ENCODE measurements at places on chromosomes 12 and 14.
A peak's percentile ranks its signal among the peaks of the same experiment; 100 is the strongest.

- no peak for DNase-seq
Observed at GRCh38 chr12:126219654-126220279, 1154.5 kb downstream of the AACS start.

GRCh38 chr12:12563290-12563928 is 746 bp upstream of the DUSP16 start:
- no peak for DNase-seq

- DNase-seq: no peak
Observed at GRCh38 chr12:65619018-65619417, 205.3 kb upstream of the HMGA2 start.

DNA sequence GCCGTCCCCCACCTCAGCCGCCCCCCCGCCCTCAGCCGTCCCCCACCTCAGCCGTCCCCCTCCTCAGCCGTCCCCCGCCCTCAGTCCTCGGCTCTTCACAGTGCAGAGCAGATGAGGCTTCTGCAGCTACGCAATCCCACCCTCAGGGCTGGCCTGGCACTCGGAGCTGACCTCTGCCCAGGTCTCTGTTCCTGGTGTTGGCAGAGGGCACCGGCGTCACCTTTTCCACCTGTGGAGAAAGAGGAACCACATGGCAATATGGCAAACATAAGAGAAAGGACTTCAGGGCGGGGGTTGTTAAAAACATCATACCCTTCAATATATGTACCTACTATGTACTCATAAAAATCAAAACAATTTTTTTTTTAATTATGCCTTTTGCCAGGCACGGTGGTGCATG is 45.8 kb downstream of the MLXIP start:
- DNase-seq: no peak

GRCh38 chr12:113262710-113263109 is 41.4 kb downstream of the TPCN1 start:
- DNase-seq: no peak

GRCh38 chr12:131041216-131041967 is 87.7 kb downstream of the ADGRD1 start:
- no peak for DNase-seq

DNA sequence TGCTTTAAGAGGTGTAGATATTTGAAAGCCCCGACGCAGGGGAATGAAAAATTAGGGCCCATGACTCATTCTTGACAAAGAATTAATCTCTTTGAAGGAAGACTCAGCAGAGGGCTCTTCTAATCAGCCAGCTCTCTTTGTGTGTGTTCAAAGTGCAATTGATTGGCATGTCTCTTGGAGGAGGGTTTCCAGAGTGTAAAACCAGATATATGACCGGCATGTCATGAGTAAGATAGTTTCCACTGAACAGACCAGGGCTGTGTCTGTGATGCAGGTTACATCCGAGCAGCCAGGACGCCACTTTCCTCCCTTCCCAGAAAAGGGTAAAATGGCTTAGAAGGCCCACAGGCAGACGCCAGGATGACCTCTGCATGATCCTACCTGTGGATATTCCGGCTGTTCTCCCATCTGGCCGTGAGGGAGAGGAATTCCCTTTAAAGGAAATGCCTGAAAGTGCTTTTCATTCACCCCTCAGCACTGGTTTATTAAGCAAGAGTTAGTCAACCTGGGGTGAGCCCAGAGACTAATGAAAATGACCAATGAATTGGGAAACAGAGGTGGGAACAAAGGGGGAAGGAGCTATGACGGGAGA is 7.2 kb upstream of the KRT75 start:
- DNase-seq: no peak

GRCh38 chr12:68043435-68043834 is 54.2 kb downstream of the IFNG-AS1 start:
- DNase-seq: no peak

DNA sequence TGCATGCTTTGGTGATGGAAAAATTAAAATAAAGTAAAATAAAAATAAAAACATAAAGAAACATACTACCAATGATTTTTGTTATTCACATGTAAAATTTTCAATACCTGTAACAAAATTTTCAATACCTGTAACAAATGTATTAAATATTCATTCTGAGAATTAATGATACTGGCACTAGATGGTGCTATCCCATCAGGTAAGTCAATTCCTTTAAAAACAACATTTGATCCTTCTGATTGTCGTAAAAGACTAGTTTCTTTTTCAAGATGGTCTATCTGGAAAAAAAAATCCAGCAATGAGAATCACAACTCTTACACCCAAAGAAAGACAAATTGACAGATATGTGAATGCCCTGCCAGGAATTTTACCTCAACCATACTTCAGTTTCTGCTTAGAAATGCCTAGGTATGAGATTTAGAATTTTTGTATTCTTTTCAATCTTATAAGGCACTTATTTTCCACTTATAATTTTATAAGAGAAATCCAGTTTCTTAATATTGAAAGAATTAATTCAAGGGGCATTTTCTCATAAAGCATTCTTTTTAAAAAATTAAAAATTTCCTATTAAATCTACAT is 30.7 kb downstream of the CEP290 start:
- peak; percentile 46 for DNase-seq

GRCh38 chr12:66603461-66603860 is 75.4 kb downstream of the GRIP1 start:
- peak; percentile 49 for DNase-seq

DNA sequence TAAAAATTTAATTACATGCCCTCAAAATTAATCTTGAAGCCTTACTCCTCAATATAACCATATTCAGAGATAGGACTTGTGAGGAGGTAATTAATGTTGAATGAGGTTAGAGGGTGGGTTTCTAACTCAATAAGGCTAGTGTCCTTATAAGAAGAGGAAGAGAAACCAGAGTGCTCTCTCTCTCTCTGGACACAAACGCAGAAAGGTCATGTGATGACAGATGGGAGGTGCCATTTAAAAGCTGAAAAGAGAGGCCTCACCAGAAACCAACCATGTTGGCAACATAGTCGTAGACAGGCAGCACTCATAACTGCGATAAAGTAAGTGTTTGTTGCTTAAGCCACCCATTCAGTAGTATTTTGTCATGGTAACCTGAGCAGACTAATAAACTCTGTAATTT is 378.5 kb upstream of the LMO3 start:
- no peak for DNase-seq

GRCh38 chr12:110073049-110073831 is 24.9 kb upstream of the C12orf76 start:
- peak; percentile 23 for DNase-seq

- DNase-seq: no peak
Observed at GRCh38 chr12:54370171-54370730, 6.0 kb upstream of the GPR84 start.

GRCh38 chr14:86543521-86543920 is 1013.6 kb downstream of the FLRT2 start:
- DNase-seq: no peak
